DMS 273 treated with DMSO at 0.1 percent for 48 hours (cell line): ENCODE measurements at places on chromosomes 4 and X.
A peak's percentile ranks its signal among the peaks of the same experiment; 100 is the strongest.

DNA sequence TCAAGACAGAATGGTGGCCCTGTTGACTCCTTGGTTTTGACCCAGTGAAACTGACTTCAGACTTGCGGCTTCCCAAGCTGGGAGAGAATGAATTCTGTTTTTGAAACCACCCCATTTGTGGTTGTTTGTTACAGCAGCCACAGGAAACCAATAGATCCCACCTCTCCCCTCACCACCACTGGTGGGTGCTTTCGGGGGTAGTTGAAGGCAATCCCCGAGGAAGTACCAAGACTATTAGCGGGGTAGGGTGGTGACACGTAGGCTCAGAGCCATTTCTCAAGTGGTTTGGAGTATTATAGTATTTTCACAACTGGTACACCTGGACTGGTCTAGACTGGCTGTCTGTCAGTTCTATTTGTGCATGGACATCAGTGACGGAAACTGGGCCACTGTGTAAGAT is 189.1 kb upstream of the RBPJ start:
- DNase-seq: no peak

GRCh38 chrX:27619459-27619858 is 29.3 kb downstream of the DCAF8L2 start:
- DNase-seq: no peak

- peak; percentile 31 for DNase-seq
Observed at GRCh38 chr4:77095101-77095821, 19.5 kb upstream of the CCNI start.

GRCh38 chr4:15186149-15186548 is 183.9 kb downstream of the CPEB2 start:
- no peak for DNase-seq

DNA sequence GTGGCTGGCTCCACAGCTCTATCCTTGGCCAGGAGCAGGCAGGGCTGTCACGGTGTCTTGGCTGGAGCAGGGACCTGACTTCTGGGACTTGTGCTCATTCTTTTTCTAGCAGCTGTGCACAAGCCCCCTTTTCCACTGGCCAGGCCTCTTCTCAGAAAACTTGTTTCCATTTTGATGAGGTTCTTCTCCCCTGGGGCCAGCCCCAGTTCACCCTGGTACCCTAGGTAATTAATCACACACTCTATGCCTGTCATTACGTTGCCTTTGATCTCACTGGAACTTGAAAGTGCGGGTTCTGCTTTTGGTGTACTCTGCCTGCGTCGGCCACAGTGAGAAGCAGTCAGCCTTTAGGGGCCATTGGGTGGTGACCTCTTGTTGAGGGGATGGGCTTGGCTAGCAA is 26.6 kb downstream of the DRD5 start:
- no peak for DNase-seq

DNA sequence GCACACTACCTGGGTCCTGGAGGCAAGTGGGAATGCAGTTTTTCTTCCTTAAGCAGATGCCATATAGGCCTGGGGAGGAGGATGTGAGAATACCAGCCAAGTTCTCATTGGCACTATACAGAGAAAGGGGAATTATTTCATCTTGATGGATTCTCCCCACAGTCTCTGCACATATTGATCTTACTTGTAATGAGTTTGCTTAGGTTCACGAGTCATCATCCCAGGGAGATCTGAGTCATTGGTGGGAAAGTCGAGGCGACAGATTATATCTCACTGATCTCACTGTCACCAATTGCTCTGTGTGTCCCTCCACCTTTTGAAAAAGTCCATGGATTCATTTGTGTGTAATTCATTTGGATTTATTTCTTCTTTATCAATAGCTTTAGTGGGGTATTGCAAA is 156.8 kb downstream of the AR start:
- DNase-seq: no peak

GRCh38 chr4:32499171-32499570 is 1779.0 kb downstream of the PCDH7 start:
- DNase-seq: no peak

- no peak for DNase-seq
Observed at GRCh38 chrX:29911673-29912072, 303.7 kb upstream of the MAGEB2 start.

DNA sequence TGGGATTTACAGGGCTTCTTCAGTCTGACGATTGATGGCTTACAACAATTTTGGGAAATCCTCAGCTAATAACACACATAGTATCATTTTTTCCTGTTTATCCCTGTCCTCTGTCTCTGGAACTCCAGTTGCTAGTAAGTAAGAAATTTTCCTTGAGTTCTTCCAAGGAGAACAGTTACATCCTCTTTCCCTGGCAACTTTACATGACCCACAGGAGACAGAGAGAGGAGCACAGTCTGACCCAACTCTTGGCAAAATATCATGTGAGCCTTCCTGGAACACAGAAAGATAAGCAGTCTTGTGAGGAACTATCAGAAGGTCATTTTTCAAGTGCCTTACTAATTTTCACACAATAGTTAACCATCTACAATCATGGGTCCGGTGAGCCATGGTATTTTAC is 578.7 kb upstream of the PABPC4L start:
- no peak for DNase-seq

DNA sequence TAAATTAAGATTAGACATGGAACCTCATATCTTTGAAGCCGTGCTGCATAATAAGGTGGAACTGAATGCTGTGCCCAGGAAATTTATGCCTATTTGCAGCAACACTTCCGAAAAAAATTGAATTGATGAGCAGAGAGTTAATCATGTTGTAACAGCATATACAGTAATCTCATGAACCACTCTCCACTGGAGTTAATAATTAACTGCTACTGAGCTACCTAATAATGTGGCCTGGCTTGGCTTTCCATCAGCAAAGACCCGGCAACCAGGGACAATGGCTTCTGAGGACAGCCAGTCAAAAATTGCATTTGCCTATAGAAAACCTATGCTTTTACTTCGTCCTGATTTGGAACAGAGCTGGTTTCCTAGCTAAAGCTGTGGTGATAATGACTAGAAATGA is 63.8 kb upstream of the GATB start:
- DNase-seq: no peak

DNA sequence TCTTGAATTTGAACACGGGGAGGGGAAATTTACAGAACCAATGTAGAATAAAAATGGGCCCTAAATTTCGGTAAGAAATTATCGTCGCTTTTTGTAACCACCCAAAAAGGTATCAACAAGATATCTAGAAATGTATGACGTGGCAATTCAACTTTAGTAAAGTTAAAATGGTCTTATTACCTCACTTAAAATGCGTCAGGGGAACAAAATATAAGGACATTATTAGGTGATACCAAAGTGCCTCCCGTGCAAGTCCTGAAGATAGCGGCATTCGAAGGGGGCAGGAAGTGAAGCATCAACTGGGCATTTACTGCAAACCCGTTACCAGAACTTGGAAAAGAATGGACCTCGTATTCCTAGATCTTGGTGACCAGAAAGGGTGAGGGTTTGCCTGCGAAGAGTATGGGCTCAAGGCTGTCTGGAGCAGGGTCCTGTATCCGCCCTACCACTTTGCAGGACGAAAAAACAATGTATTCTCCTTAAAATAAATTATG is 980 bp downstream of the AP1S2 start:
- DNase-seq: no peak
